NCI-H460 (cell line): ENCODE measurements at places on chromosomes 7 and 10. TPM values are rescaled to one million over a fixed set of nuclear protein-coding genes. Genes with fewer than 3 reads are reported as not detected.
A peak's percentile ranks its signal among the peaks of the same experiment; 100 is the strongest.

The ZNF503 gene
- 7.5 and 10.5 TPM in 2 replicates for total RNA-seq

The OR9A2 gene
- not detected in 2 replicates for total RNA-seq

The CALML3 gene
- not detected in 2 replicates for total RNA-seq

DNA sequence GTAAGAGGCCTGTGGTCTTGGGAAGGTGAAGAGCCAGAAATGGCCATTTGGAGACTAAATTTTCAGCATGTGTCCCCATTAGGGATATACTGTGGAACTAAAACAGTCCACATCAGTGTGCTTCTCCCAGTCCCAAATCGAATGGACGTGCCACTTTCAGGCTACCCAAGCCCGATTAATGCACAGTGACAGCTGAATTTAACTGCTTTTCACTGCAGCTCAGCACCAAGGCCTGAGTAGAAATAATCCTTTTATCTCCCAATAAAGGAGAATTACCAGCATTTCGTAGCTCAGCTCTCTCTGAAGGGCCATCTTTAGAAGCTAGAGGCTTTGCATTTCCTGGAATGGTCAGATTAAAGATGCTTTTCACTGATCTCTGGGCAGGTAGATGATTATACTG, 183.3 kb downstream of the NPSR1 start:
- DNase-seq: no peak

GRCh38 chr10:102718220-102718619, 3.8 kb downstream of the SFXN2 start:
- DNase-seq: no peak

DNA sequence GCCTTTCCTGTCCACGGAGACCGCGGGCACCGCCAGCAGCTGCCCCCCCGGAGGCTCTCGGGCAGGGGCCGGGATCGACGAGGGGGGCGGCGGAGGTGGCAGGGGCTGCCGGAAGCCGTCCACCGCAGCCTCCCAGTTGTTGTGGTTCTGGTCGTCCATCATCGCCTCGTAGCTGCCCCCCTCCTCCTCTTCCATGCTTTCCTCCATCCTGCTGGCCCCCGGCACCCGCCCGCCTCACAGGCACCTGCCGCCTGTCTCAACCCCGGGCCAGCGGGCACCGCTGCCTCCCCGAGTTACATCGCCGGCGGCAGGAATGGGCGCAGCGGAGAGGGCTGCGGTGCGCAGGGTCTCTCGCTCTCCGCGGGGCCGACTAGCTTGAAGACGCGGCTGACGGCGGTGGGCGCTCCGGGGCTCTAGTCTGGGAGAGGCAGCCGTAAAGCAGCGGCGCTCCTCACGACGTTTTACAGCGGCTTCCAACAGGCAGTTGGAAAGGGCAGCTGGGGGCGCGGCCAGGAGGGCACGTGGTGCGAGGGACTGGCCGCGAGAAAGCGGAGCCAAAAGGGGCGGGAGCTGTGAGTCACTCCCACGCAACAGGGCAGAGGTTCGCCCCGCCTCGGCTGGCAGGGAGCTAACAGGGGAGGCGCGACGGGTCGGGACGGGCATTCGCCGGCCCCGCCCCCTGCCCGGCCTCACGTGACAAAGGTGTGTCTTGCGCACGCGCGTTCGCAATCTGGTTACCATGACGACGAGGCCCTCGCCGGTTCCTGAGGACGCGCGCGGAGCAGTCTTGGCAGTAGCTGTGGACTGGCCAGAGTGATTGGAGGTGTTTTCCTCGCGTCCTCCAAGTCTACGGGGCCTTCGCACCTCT, at the start of gene CACUL1:
Gene CACUL1 (minus strand): TSS at position 415 of the 868 bp plus-strand sequence. CDS start 208 bp downstream, at position 207.
- peak; percentile 100 for DNase-seq

GRCh38 chr7:38448054-38448453, 174.6 kb upstream of the TARP start:
- no peak for DNase-seq

DNA sequence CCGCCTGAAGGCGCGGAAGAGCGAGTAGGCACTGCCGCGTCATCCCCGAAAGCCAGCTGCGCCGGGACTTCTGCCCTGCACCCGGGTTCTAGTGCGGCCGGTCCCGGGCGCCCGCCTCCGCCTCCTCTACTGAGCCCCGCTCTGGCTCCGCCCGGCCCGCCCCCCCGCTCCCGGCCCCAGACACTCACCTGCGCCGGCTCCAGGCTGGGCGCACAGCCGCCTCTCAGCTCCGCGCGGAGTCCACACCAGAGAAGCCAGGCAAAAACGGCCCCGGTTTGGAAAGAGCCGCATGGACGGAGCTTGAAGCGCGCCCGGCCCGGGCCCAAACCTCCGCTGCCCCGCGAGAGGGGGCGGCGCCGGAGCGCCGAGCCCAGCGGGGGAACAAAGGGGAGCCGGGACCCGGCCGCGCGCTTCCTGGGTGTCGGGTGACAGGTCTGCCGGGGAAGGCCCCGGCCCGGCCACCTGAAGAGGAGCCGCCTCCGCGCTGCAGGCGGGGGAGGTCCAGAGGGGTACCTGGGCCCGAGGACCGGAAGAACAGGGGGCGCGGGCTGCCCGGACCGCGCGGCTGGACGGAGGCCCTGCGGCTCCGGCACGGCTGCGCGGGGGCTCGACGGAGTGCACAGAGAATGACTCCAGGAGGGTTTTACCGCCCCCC, 168.2 kb downstream of the NRF1 start:
- DNase-seq: peak; percentile 15

DNA sequence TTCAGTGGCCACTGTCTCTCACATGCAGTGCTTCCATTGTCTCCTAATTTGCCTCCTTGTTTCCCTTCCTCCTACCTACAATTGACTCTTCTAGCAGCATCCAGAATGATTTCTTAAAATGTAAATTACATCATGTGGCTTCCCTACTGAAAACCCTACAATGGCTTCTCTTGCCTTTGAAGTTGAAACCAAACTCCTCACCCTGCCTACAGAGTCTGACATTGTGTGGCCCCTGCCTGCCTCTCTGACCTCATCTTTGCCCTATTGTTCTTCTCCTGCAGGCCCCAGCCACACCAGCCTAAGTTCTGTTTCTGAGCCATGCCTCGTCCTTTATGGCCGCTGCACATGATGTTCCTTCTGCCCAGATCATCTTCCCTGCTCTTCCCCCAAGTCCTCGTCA, 35.8 kb upstream of the CDK1 start:
- DNase-seq: no peak

GRCh38 chr10:61847087-61847486, 54.4 kb upstream of the ARID5B start:
- no peak for DNase-seq

GRCh38 chr10:69516316-69516715, 56.9 kb downstream of the NEUROG3 start:
- no peak for DNase-seq
